Uterus (tissue), 4 donors: ENCODE measurements at places on chromosomes 1 and 21. TPM values are rescaled to one million over a fixed set of nuclear protein-coding genes. Genes with fewer than 3 reads are reported as not detected.
A peak's percentile ranks its signal among the peaks of the same experiment; 100 is the strongest.

Gene TMOD4
- not detected for total RNA-seq

Gene DISP1
- total RNA-seq, result 17.4 TPM

Gene TDRD5
- total RNA-seq, result not detected

Gene VHLL
- not detected for total RNA-seq

Gene ZNF683
- total RNA-seq, result not detected

Gene GAS5
- total RNA-seq, result 2,222 TPM

- H3K4me1 ChIP-seq, result no peaks in the 10 kb centered on the region
- no peak for DNase-seq
- no peaks in the 10 kb centered on the region for H3K27me3 ChIP-seq
- H3K36me3 ChIP-seq, result no peaks in the 10 kb centered on the region
- no peak overlapping the region for H3K4me3 ChIP-seq
- no peak overlapping the region for H3K27ac ChIP-seq
These were observed 80.2 kb downstream of the LMX1A start for GRCh38 chr1:165276314-165276713.

DNA sequence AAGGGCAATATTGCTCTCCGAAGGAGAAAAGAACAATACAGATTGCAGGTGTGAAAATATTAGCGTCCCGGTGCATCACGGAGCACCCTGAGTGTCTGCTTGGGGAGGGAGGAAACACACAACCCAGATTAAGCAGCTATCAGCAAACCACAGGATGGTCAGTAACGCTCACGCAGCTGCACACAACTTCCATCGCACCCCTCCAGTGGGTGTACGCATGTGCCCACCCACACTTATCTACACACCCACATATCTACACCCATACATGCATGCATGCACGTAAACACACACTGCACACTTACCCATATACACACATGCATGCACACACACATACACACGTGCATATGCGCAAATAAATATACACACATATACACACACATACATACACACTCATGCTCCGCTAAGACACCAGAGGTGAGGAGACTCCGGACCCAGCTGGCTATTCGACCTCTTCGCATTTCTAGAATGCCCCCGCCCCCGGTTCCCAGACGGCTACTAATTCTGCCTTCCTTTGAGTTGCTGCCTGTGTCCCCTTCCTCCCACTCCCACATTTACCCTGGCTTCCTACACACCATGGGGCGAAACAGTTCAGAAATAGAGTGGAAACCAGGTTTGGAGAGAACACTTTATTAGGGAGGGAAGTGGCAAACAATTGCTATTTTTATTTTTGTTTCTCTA lies 26.2 kb downstream of the ITPKB start:
- no peaks in the 10 kb centered on the region for H3K27me3 ChIP-seq
- DNase-seq, result no peak
- H3K4me3 ChIP-seq, result no peak overlapping the region
- peaks cover 3% of the 10 kb centered on the region for H3K4me1 ChIP-seq

GRCh38 chr1:100325415-100326324 lies 26.6 kb upstream of the CDC14A start:
- DNase-seq, result no peak
- no peaks in the 10 kb centered on the region for H3K36me3 ChIP-seq
- no peaks in the 10 kb centered on the region for H3K27me3 ChIP-seq

GRCh38 chr1:61320575-61320974 lies 238.2 kb downstream of the NFIA start:
- DNase-seq, result no peak
- H3K4me3 ChIP-seq, result no peak overlapping the region
- H3K36me3 ChIP-seq, result no peaks in the 10 kb centered on the region
- no peak overlapping the region for H3K27ac ChIP-seq
- H3K4me1 ChIP-seq, result peaks cover 3% of the 10 kb centered on the region
- H3K27me3 ChIP-seq, result no peaks in the 10 kb centered on the region

- no peaks in the 10 kb centered on the region for H3K36me3 ChIP-seq
- H3K27me3 ChIP-seq, result no peaks in the 10 kb centered on the region
- peak overlapping the region; percentile 93 for H3K27ac ChIP-seq
- peak overlapping the region; percentile 75 for H3K4me3 ChIP-seq
- H3K4me1 ChIP-seq, result no peaks in the 10 kb centered on the region
These were observed 744 bp upstream of the DDX20 start for GRCh38 chr1:111754984-111755330.

- no peak for DNase-seq
- no peaks in the 10 kb centered on the region for H3K36me3 ChIP-seq
These were observed 66.4 kb upstream of the TTC34 start for GRCh38 chr1:2867861-2868260.

- H3K4me1 ChIP-seq, result no peaks in the 10 kb centered on the region
- no peaks in the 10 kb centered on the region for H3K36me3 ChIP-seq
- H3K27ac ChIP-seq, result no peak overlapping the region
- DNase-seq, result no peak
These were observed 75.2 kb downstream of the PTPRU start for GRCh38 chr1:29311352-29312030.

- no peaks in the 10 kb centered on the region for H3K27me3 ChIP-seq
- H3K27ac ChIP-seq, result no peak overlapping the region
- no peaks in the 10 kb centered on the region for H3K36me3 ChIP-seq
- H3K4me1 ChIP-seq, result no peaks in the 10 kb centered on the region
These were observed 355.8 kb downstream of the GPATCH2 start for GRCh38 chr1:217274927-217275654.

DNA sequence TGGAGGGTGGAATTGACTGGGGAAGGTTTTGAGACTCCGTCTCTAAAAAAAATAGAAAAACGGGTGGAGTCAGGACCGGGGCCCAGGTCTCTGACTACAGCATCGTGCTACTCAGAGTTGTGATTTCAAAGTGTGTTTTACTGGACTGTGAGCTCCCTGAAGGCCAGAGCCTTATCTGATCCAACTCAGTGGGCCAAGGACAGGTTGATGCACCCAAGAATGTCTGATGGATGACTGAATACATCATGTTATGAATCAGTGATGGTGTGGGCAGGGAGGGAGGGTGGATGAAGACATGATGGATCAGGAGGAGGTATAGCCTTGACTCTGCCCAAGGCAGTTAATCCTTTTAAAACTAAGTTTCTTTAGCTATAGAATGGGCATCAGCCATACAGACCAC lies 81.6 kb downstream of the FOXD2 start:
- DNase-seq, result no peak
- no peaks in the 10 kb centered on the region for H3K4me1 ChIP-seq
- no peaks in the 10 kb centered on the region for H3K27me3 ChIP-seq
- H3K27ac ChIP-seq, result no peak overlapping the region

DNA sequence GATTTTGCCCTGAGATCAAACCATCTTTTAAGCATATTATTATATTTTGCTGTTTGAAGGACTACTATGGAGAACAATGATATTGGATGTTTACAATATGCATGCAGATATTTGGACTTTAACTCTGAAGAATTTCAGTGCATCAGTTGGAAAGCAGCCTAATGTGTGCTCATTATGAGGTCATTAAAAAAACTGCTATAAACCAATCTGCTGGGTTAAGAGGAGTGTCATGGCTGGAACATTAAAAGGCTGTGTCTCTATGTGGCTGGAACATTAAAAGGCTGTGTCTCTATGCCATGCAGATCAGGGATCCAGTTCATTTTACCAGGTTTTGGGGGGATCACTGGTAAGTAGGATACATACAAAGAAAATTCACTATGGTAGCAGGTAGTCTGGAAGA lies 77.6 kb downstream of the SPATA46 start:
- no peak overlapping the region for H3K4me3 ChIP-seq
- no peak overlapping the region for H3K27ac ChIP-seq
- DNase-seq, result no peak
- H3K4me1 ChIP-seq, result no peaks in the 10 kb centered on the region

GRCh38 chr1:96060621-96061020 lies 661.0 kb upstream of the PTBP2 start:
- H3K27me3 ChIP-seq, result no peaks in the 10 kb centered on the region
- H3K36me3 ChIP-seq, result no peaks in the 10 kb centered on the region
- no peak for DNase-seq
- no peak overlapping the region for H3K4me3 ChIP-seq
